Skin of body (tissue), 3 donors: ENCODE measurements at places on chromosomes 16 and 17. TPM values are rescaled to one million over a fixed set of nuclear protein-coding genes. Genes with fewer than 3 reads are reported as not detected.
A peak's percentile ranks its signal among the peaks of the same experiment; 100 is the strongest.

KCTD11 gene
- total RNA-seq, result 6.3 TPM

IST1 gene
- 166 TPM for total RNA-seq

ADAM11 gene
- 0.89 TPM for total RNA-seq

DNA sequence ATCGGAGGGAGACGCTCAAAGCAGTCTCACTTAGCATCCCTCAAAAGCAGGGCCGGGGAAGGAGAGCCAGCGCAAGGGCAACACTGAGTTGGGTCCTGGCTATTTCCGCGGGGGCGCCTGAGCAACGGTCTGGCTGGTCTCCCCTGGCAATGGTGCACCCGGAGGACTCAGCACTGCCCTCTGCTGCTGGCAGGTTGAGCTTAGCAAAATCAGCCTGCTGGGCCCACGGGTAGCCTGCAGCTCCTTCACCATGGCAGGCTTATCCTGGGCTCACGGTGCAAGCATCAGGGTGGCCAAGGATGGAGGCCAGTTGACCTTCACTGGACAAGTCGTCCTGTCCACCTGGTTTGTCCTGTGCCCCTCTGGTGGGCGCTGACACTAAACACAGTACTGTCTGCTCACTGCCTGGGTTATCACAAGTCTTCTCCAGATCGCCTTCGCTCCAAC is 14.4 kb upstream of the ALDH3A1 start:
- no peak for DNase-seq

AHSP gene
- total RNA-seq, result 111 TPM

- DNase-seq, result no peak
These were observed 56.9 kb upstream of the HAS3 start for GRCh38 chr16:69048328-69049120.

DNA sequence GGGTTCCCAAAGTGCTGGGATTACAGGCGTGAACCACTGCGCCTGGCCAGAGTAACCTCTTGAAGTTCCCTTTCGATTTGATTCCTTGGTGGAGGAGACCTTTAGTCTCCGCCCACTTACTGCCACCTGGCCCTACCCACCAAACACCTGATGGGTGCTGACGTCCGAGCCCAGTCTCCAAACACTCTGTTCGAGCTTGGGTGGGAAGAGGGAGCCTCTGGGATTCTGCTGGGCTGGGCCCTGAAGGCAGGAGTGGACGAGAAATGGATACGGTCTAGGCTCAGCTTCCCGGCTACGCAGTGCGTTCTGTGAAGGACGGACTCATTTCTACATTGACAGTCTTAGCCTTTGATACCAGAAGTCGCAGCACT is 870 bp upstream of the ITGA3 start:
- DNase-seq, result no peak

DNA sequence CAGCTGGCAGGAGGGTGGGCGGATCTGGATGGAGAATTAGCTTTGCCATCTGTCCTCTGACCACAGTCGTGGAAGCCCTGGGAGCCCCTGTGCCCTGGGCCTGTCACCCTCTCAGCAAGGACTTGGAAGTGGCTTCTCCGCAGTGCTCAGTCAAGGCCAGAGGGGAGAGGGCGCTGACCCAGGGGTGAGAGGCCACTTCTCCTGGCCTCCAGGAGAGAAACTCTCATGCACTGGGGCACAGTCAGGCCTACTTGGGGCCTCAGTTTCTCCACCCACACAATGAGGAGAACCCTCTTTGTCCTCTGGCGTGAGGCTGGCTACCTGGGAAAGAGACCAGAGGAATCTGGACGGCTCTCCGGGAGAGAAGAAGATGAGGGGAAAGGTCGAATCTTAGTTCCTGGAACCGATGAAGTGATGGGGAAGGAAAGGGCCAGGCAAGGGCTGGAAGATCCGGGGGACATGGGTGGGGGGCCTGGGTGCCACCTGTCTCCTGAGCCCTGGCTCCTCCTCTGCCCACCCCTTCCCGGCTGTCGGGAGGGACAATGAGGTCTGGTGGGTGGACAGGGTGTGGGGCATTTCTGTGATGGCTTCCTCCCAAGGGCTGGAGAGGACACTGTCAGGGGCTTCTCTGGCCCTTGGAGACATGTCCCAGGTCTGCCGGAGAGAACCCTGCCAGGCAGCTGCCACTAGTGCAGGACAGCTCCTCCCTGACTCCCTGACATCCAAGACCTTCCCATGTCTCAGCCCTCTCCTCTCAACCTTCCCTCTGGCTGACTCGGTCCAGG is 9.0 kb upstream of the ARHGAP27 start:
- DNase-seq, result no peak

- no peak for DNase-seq
These were observed 4.6 kb upstream of the RBFOX3 start for GRCh38 chr17:79615446-79615845.

- DNase-seq, result no peak
These were observed 773 bp downstream of the CENPX start for GRCh38 chr17:82021900-82022309.

DNA sequence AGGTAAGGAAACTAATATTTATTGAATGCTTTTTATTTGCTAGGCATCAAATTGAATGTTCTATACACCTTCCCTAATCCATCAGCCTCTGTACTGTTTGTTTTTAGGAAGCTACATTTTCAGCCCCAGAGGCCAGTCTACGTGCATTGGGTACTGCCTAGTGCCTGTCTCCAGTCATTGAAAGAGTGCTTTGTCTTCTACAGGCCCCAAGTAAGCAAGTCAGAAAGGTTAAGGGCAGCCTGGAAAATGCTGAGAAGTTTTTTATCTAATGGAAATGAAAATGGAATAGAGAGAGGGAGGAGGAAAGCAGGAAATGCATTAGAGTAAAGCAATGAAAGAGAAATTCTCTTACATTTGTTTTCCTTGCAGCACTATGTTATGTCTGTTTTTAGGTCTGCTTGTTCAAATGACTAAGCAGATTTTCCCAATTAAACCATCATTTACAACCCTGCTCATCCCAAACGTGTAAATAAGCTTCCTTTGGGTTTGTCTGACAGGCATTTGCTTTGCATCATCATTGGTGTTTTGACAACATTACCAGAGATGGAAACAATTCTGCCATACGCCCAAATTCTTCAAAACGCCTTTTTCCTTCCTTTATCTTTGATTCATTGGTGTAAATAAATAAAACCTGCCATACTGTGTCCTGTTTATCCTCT is 116.0 kb upstream of the GOT2 start:
- DNase-seq, result peak; percentile 56

- no peak for DNase-seq
These were observed 65.9 kb upstream of the TNRC6C start for GRCh38 chr17:77892469-77893143.

DNA sequence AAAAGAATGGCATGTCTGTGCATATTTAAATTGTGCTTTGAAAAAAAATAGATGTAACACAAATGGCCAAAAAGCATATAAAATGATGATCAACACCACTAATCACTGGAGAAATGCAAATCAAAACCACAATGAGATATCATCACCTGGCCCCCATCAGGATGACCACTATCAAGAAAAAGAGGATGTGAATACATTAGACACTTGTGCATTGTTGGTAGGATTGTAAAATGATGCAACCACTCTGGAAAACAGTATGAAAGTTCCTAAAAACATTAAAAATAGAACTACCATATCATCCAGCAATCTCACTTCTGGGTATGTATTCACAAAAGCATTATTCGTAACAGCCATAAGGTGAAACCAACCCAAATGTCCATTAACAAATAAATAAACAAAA is 91.5 kb downstream of the SPAG9 start:
- DNase-seq, result no peak

- no peak for DNase-seq
These were observed 613 bp downstream of the ECI1 start for GRCh38 chr16:2250652-2251295.

PDXDC1 gene
- total RNA-seq, result 82.5 TPM

DNA sequence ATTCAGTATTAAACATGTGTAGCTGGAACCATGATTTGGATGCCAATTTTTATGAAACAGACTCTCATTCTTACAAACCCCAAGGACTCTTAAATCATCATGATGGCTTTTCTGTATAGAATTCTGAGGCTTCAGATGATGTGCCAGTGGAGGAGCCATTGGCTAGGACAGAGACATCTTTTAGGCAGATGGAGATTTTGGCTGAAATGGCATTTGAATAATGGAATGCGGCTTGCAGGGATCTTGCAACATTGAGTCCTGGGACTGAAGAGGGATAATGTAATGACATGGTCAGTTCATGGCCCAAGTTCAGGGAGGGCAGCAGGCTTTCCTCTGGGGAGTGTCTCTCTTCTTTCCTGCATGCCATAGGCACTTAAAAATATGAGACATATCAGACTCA is 172.4 kb downstream of the ABCA8 start:
- DNase-seq, result peak; percentile 98

GRCh38 chr17:64161380-64162176 is 31.6 kb upstream of the ERN1 start:
- no peak for DNase-seq

DNA sequence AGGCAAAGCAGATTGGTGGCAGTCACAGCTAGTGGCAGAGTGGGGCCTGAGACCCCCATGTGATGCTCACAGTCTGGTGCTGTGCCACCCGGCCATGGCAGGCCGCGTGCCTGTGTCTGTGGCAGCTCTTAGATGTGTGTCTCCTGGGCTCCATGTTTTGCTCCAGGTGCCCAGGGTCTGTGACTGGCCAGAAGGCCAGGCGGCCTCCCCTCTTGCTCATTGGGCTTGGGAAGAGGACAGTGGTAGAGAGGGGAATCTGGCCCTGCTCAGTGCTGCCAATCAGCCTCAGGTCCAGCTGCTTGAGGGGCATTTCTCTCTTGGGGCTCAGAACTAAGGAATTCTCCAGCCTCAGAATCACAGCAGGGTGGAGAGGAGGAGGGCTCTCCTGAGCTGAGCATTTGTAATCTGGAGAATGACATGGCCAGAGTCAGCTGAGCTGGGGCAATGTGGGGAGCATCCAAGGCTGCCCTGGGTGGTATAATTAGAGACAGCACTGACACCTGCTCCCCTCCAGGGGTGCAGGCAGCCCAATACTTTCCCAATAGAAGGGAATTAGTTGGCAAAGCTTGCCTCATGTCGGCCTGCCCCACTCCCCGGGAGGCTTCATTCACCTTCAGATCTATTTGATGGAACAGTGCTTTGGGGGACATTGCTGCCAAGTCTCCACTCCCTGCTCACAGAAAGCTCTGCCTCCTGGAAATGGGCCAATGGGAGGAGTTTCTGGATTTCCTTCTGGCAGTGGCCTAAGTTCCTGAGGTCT is 2.7 kb upstream of the LASP1NB start:
- DNase-seq, result peak; percentile 51

DNA sequence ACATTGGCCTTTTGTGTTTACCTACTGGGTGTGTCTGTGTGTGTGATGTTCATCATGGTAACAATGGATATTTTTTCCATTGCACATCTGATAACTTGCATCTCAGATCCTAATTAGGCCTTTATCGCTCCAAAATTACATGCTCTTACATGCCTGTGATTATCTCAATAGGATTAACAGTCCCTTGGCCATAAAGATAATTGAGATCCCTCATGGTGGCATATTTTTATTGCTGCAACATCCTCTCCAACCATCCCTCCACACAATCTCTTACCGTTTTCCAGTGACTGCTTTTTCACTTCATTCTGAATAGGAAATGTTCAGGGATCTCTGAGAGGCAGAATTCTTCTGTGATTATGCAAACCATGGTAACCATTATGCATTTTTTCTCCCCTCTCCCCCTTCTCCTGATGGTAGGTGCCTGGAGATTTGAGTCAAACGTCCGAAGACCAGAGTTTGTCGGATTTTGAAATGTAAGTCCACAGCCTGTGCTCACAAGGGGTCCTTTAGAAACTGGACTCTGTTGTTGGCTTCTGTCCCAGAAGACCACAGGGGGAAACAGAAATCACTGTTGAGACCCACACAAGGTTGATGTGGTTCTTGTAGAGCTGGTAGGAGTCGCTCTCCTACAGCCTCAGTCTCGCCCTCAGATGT is 405.5 kb downstream of the CPPED1 start:
- DNase-seq, result no peak

GRCh38 chr17:73800893-73801292 is 156.6 kb upstream of the SDK2 start:
- DNase-seq, result no peak

DNA sequence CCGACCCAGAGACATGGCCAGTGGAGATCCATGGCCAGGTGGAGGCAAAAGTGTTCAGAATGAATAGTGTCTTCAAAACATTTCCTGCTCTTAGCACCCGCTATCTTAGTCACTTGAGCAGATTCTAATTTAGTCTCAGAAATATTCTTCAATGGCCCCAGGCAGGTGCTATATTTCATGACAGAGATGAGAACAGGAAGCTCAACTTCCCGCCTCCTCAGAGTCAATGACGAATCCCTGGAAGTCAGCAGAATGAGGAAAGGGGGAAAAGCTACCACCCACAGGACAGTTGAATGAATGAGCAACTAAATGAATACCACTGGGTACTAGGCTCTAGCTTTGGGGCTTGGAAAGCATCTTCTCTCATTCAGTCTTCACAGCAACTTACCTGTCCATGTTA is 147.2 kb downstream of the ASIC2 start:
- DNase-seq, result no peak

DNA sequence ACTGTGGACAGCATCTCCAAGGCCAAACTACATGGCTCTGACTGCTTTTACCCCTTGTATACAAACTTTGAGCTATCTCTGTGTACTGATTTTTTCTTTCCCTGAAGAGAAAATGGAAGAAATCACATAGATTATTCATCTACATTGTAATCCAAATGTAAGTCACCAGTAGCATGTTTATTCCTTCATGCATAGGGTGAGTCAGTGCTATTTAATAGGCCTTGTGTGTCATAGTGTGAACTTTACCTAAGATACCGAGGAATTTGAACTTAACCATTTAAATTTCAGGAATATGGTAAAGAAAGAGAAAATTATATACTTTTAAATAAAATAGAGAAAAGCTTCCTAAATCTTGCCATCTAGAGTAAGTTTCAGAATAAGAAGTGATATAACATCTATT is 16.5 kb downstream of the PHKB start:
- DNase-seq, result no peak

DNA sequence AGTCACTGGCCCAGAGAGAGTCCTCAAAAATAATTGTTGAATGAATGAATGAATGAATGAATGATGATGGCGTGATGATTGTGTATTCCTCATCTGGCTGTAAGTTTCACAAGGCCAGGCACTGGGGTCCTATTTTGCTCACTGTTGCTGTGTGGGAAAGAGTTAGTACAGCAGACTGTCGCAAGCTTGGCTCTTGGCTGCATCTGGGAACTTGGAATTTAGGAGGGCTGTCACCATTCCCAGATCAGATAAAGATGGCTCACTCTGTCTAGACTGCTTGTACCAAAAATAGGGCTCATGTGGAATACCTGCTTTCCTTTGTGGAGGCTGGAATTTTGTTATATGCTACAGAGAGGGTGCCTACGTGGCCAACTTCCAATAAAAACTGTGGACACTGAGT is 530.6 kb downstream of the WWOX start:
- no peak for DNase-seq
